OCI-LY7 (cell line): ENCODE measurements at places on chromosomes 3 and 15. TPM values are rescaled to one million over a fixed set of nuclear protein-coding genes. Genes with fewer than 3 reads are reported as not detected.

GRCh38 chr3:151283907-151284461 lies 5.6 kb upstream of the P2RY14 start:
- no peak for DNase-seq

GRCh38 chr15:77375133-77375532 lies 44.8 kb downstream of the PEAK1 start:
- no peak for DNase-seq

DNA sequence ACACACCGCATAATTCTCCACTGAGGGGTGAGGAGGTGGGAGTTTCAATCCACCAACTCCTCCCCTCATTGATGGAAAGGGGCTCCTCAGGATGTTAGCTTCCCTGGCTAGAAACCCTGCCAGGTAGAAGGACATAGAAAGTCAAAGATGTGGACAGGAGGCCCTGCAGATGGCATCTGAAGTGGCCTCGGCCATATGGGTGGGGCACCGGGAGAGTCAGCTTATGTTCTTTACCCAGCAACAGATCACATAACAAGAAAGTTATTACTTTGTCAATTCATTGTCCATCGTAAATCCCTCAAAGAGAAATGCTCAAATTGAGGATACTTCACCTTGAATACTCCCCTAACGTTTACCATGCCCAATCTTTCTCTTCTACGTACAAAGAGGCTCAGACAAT lies 97.3 kb upstream of the ARHGEF3 start:
- no peak for DNase-seq

DNA sequence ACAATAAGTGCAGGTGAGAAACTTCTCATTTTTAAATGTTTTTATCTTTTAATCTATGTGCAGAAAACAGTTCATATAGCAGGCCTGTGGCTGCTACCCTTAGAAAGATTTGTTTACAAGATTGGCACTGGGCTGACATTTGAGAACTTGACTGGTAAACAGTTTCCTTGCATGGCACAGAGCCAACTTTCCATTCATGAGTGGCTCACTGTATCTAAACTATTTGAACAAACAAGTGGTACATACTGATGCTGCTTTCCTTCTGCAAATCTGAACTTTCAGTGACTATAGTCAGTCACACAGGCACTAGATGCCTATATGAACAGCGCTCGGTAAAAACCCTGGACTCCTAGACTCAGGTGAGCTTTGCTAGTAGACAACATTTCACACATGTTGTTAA lies 6.3 kb upstream of the GTPBP8 start:
- no peak for DNase-seq

- DNase-seq: no peak
Measured at GRCh38 chr3:123656274-123656673, 71.4 kb upstream of the HACD2 start.

The CFAP100 gene
- not detected in 2 replicates for total RNA-seq

DNA sequence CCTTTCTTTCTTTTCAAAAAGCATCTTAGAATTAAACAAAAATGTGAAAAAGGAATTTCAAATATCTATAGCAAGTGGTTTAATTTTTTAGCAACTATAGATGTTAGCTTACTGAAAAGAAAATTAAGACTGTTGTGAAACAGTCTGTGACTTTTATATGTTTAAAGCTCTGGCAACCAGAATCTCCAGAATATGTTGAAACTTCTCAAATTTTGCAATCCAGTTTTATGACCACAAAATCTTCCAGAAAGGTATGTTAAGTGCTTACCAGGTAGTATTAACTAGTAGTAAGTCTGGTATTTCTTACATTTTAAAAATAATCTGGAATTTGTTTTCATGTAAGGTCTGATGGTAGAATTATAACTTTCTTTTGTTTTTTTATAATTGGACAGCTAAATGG lies 235.0 kb downstream of the SLC9A9 start:
- DNase-seq: no peak

DNA sequence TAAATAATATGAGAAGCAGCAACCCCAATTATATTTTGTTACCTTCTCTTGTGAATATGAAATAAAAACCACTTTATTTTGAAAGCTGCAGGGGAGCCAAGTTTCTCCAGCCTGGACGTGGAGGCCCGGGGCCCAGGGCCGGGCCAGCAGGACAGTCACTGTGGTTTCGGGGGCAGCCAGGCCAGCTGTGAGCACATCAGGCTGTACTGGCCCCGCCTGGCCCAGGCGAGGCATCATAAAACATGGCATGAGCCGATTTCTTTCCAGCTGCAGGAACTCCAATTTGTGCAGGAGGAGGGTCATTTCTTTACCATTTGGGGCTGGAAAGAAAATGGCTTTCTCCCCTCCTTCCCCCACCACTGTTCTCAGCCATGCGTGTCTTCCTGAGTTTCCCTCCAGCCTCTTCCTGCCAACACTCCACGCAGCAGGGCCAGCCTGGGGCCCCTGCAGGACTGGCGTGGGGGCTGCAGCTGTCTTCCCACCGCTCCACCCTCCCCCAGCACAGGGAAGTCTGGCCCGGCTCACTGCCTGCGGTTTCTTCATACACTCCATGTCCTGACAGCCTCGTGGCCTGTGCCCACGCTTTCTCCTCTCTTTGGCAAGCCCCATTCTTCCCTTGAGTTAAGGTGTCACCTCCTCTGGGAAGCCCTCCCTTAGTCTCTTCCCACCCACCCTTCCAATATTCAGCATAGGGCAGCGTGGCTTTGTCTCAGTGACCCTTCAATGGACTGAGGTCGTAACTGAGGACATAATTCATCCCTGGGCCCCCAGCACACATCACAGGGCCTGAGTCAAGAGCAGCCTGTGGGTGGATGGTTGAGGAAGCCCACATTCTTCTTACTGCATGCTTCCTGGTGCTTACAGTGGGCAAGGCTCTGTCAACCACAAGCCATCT lies 135.8 kb downstream of the CHSY1 start:
- no peak for DNase-seq

DNA sequence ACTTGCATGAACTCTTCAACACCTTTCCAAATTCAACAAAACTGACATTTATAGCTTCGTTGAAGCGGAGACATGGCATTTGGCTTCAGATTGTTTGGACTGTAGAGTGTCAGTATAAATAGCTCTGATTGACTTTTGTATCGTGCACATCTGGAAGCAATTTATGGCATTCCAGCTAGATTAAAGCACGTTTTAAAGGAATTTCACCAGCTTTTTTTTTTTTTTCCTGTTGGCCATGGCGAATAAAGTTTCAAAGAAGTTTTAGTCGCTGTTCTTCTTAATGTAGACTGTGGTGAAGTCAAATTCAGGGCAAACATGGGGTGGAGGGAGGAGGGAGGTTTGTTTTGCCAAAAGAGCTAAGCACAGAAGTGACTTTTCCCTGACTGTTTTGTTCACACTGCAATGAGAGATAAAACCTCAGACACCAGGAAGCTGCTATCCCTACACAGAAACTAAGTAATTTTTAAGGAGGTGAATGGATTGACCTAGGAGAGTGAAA lies 391.0 kb upstream of the RARB start:
- DNase-seq: no peak

The SHC4 gene
- total RNA-seq: 0.33 and 1.3 TPM in 2 replicates

GRCh38 chr3:10764259-10765051 lies 51.6 kb upstream of the SLC6A11 start:
- DNase-seq: no peak

The ZNF662 gene
- total RNA-seq: not detected in 2 replicates

DNA sequence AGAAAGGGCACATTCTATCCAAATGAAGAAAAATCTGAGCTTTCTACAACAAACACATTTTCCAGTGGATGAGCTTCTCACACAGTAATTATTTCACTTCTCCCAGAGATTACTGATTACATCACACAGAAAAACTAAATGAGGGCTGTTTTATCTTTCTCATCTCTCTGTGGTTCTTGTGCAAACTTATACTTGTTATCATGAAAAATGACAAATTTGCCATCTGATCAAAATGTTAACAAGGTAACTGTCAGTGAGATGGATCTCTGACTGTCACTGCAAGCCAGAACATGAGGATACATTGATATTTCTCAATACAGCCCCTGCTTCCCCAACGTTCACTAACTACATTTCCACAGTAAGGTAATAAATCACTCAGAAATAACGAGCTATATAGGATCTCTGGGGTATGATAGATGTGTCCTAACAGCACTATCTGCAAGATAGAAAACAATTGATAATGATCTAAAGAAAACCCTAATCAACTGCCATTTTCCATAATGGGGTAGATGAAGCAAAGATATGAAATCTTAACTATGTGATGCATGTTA lies 829.3 kb upstream of the CFAP20DC start:
- DNase-seq: no peak

The DLEC1 gene
- total RNA-seq: 0.11 TPM in 1 of 2 replicates, not detected in the other

DNA sequence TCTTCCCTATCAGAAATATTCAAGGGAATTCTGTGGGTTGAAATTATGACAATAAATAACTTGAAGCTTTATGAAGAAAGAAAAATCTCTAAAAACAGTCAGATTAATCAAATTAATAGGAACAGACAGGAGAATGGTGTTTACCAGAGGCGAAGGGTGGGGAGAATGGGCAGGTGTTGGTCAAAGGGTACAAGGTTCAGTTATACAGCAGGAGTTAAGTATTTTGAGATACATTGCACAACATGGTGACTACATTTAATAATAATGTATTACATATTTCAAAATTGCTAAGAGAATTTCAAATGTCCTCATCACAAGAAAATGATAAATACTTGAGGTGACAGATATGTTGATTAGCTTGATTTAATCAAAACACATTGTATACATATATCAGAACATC lies 18.6 kb downstream of the SPCS1 start:
- no peak for DNase-seq

The C15orf62 gene
- 2.4 and 2.7 TPM in 2 replicates for total RNA-seq

DNA sequence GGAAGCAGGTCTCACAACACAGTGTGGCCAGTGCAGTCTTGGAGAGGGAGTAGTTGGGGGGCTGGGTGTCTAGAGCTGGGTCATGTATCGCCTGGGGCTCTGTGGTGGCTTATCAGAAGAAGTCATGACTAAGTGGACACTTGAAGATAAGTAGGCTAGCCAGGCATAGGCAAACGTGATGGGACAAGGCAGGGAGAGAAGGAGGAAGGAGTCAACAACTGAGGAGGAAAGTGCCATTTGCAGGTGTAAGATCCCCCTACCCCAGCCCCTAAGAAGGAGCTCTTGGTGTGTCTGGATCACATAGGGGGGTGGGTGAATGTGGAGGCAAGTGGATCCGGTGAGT lies 352.3 kb downstream of the LRTM1 start:
- DNase-seq: no peak

The CLPX gene
- 51.8 and 53.3 TPM in 2 replicates for total RNA-seq

The IL17RD gene
- total RNA-seq: 0.35 and 0.36 TPM in 2 replicates

DNA sequence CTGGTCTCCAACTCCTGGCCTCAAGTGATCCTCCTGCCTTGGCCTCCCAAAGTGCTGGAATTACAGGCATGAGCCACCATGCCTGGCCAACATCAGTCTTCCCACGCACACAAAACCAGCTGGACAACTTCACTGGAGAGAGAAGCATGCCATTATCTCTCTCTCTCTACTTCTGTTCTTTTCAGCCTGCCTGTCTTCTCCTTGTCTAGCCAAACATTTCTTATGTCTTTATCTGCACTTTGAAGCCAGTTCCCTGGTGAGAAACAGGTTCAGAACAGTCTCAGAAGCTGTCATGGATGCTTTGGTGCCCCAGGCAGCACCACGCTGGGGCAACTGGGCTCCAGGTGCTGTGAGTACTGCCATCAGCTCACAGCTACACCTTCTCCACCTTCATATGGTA lies 79.8 kb downstream of the PRICKLE2 start:
- no peak for DNase-seq

The CHRNB4 gene
- total RNA-seq: not detected in 2 replicates

GRCh38 chr3:155737844-155738460 lies 6.9 kb downstream of the PLCH1 start:
- no peak for DNase-seq

The ACTRT3 gene
- total RNA-seq: 0.42 and 1.2 TPM in 2 replicates

- DNase-seq: no peak
Measured at GRCh38 chr15:35271371-35272043, 186.4 kb upstream of the NANOGP8 start.

GRCh38 chr3:126912027-126912422 lies 70.9 kb upstream of the PLXNA1 start:
- no peak for DNase-seq

DNA sequence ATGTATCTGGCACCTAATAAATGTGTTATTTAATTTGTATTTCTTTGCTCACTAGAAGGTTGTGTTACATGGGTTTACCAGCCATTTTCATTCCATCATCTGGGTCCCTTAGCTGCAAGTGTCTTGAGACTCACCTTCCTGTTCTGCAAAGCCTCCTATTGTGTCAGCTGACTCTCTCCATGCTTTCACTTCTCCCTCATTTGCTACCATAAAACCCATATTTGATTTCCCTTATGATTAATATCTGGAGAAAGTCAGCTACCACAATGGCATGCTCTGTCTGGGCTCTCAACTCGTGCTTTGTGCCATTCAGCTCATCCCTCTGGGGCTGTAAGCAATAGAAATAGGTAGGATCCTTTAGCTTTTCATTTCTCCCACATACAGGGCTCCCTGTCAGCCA lies 79.5 kb upstream of the EIF1B start:
- no peak for DNase-seq

- no peak for DNase-seq
Measured at GRCh38 chr15:31280046-31280830, 46.4 kb upstream of the KLF13 start.

GRCh38 chr3:31043184-31043819 lies 148.8 kb upstream of the GADL1 start:
- DNase-seq: no peak

The GPR176 gene
- total RNA-seq: not detected in 2 replicates

DNA sequence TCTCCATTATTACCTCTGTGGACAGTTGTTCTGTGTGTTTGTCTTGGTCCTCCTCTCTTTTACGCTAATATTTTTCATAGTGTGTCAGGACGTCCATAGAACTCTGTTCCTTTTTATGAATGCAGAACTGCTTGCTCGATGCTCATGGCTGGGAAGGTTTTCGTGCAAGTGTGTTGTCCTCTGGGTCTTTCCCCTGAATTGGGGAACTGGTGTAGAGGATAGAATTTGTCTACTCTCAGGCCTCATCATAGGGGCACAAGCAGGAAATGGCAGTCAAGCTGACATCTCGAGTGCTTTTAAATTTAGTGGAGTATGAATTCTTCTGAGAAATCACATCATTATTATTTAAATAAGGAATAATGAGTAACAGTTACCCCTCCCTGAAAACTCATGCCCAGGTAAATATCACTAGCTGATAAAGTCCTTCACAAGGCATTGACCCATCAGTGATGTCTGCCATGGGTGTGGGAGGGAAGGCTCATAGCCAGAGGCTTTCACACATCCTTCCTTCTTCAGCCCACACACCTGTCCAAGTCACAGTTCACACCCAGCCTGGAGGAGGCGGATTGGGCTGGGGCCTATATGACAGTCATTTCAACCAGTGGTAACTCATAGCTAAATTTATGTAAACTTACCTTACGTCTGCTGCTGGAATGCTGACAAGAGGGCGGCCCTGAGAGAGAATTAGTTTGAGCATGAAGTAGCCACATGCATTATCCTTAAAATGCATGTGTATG lies 226.1 kb downstream of the PLCL2 start:
- DNase-seq: no peak

- no peak for DNase-seq
Measured at GRCh38 chr3:188407158-188407880, 253.4 kb downstream of the LPP start.
